NCI-H748 treated with DMSO at 0.1 percent for 48 hours (cell line): ENCODE measurements at places on chromosomes 7 and 10.

GRCh38 chr10:66747451-66747850, 178.4 kb upstream of the LRRTM3 start:
- no peak for DNase-seq

GRCh38 chr10:122875843-122876466, 3.4 kb downstream of the FAM24B start:
- no peak for DNase-seq

DNA sequence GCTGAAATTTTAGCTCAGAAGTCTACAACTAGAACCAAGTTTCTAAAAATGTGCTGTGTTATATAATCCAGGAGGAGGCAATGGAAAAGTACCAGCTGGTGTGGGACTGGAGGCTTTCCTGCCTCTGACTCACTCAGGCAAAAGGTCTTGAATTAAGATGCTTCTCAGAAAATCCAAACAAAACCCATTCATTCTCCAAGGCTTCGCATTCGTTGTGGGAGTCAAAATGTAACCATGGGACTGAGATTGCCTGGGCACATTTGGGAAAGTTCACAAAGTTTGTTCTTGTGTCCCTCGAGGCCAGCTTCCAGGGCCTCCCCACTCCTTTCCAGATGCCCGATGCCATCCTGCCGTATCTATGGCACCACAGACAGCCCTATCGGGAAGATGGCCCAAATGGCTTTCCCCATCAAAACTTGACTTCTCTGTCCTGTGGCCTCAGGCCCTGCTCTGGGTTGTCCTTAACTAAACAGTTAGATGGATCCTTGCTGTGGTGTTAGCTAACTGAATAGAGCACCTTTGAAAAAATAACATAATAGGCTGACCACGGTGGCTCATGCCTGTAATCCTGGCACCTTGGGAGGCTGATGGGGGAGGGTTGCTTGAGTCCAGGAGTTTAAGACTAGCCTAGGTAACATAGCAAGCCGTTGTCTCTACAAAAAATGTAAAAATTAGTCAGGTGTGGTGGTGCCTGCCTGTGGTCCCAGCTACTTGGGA, 180.5 kb downstream of the PFKFB3 start:
- DNase-seq = no peak

DNA sequence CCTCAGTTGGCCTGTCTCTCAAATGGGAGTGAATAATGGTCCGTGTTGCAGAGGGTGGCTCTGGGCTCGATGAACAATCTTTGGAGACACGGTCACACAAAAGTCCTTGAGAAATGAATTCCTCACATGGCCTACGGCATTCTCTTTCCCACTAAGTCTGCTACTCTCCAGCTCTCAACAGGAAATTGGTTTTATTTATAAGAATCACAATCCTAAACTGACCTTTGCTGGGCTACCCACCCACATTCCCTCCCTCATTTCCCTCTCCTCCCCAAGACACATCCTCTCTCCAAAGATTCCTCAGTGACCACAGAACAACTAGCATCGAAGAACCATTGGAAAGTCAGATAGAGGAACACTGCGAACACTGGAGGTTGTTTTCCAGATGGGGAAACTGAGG, 4.7 kb downstream of the AFAP1L2 start:
- DNase-seq = no peak

DNA sequence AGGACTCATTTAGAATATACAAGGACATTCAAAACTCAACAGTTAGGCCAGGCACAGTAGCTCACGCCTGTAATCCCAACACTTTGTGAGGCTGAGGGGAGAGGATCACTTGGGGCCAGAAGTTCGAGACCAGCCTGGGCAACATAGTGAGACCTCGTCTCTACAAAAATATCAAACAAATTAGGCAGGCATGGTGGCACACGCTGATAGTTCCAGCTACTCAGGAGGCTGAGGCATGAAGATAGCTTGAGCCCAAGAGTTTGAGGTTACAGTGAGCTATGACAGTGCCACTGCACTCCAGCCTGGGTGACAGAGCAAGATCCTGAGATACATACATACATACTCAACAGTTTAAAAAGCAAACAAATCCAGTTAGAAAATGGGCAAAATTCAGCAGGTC, 44.9 kb downstream of the GNA12 start:
- no peak for DNase-seq

DNA sequence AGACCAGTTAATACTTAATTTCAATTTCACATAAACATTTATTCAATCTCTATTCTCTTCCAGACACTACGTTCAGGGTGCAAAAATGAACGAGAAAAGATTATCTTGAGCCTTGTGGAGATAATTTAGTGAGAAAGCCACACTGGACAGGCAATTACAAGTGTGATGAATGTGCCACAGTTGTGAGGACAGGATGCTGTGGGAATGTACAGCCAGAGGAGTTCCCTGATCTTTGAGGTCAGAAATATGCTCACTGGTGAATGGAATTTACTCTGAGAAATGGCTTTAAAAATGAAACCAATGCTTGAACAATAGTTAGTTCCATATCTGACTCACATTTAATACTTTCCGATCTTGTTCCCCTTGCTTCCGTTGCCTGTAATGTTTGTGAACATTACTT, 864.8 kb downstream of the GATA3 start:
- no peak for DNase-seq

DNA sequence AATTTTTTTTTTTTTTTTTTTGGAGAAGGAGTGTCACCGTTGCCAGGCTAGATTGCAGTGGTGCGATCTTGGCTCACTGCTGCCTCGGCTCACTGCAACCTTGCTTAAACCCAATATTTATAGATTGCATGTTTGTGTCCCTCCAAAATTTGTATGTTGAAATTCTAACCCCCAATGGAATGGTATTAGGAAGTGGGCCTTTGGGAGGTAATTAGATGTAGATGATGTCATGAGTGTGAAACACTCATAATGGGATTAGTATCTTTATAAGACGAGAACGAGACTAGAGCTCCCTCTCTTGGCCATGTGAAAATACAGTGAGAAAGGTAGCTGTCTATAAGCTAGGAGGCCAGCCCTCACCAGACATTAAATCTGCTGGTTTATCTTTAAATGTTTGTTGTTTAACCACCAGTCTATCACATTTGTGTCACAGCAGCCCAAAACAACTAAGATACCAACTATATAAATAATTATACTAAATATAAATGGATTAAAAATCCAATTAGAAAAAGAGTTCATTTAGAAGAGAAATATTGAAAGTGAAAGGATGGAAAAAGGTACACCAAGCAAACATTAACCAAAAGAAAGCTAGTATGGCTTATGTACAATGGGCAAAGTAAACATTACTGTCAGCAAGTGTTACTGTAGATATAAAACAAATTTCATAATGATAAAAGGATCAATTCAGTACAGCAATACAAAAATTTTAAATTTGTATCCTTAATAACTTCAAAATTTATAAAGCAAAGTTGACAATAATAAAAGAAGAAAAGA, 9.3 kb downstream of the TCAF1 start:
- peak; percentile 40 for DNase-seq

GRCh38 chr10:71124921-71125748, 87.2 kb upstream of the UNC5B start:
- DNase-seq = no peak

- DNase-seq = no peak
These were observed 223.0 kb downstream of the ELFN1 start for GRCh38 chr7:1893036-1893435.

GRCh38 chr10:14397066-14397465, 66.3 kb upstream of the FRMD4A start:
- DNase-seq = no peak

DNA sequence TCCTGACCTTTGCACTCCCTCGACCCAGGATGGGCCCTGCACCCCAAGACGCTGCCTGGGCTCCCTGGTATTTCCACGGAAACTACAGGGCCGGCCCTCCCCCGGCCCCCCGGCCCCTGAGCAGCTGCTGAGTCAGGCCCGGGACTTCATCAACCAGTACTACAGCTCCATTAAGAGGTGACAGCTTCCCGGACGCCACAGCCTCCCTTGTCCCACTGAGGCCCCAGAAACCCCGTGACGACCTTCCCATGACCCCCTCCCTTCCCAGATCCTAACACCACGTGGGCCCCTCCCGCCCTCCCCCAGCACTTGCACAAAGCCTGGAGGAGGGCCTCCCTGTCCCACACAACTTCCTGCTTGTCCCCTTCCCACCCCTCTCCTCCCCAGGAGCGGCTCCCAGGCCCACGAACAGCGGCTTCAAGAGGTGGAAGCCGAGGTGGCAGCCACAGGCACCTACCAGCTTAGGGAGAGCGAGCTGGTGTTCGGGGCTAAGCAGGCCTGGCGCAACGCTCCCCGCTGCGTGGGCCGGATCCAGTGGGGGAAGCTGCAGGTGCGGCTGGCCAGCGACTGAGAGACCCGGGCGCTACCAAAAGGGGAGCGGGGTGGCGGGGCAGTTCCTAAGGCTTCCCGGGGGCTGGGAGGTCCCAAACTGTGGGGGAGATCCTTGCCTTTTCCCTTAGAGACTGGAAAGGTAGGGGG, 5.7 kb downstream of the NOS3 start:
- no peak for DNase-seq

DNA sequence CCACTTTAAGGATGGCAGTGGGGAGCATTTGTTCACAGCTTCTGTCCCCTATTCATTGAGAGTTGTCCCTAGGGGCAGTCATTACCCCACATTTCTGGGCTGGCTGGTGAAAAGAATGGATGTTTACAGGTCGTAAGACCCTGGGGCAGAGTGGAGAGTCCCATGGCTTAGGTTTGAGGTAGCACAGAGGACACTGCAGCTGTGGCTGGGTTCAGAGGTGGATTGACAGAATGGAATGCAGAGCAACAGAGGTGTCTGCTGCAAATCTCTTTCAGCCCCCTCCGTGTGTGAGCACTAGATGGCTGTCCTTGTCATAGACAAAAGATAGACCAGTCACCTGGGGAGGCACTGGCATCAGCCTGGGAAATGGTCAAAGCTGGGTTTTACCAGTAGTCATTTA, 141.9 kb downstream of the CACNB2 start:
- DNase-seq = no peak

GRCh38 chr7:107879400-107880035, 11.5 kb upstream of the DLD start:
- DNase-seq = peak; percentile 43

DNA sequence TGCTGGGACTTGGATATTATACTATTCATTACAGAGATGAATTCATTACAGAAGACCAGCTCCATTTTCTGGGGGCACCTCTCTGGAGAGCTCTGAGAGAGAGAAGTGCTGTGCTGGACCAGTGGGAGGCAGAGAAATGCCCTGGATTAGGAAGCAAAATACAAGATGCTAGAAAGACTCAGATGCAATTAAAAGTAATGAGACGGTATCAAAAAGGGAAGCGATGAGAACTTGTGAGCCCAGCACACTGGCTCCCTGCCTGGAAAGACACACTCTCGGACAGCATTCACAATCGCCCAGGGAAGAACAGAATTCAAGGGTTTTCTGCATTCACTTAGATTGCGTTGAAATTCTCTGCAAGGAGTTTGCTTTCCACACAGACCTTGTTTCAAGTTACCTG, 3.5 kb upstream of the FRAT2 start:
- DNase-seq = no peak

- DNase-seq = no peak
These were observed 118.8 kb upstream of the SFMBT2 start for GRCh38 chr10:7529638-7530037.

GRCh38 chr7:135998081-135998480, 20.9 kb upstream of the MTPN start:
- DNase-seq = no peak
